ENCODE measurements at places on chromosomes 7 and 10.

DNA sequence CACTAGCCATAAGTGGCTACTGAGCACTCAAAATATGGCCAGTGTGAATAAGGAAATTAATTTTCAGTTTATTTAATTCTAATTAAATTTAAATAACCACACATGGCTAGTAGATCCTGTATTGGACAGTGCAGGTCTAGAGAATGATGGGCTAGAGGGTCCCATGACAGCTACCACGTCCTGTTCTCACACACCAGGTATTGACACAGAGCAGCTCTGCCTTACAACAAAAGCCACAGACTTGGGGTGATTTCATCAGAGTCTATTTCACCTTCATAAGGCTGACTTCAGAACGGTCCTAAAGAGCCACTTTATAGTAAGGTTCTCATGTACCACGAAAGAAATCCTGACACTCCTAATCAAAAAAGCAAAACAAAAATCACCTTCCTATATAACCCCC lies 111.3 kb downstream of the UBE2H start:
- DNase-seq: peak; percentile 36

- DNase-seq: no peak
Measured at GRCh38 chr10:121516093-121516865, 82.0 kb downstream of the FGFR2 start.

- no peak for DNase-seq
Measured at GRCh38 chr7:2927592-2927991, 83.5 kb upstream of the GNA12 start.

DNA sequence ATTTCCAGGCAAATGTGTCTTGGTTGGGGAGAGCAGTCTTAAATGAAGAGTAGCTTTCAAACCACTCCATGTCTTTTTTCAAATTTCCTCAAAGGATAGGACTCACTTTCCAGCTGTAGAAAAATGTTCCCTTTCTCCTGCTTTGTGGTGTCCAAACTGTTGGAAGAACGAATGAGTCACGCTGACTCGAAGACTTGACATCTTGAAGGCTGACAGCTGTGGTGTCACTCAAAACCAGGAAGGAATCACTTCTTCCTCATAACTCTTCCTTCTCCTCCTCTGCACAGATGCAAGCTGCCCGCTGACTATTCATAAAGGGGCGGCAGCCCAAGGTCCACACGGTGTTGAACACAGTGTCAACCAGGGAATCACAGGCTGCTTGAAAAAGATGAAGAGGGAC lies 19.2 kb downstream of the PLA2G12B start:
- DNase-seq: no peak
